Right renal pelvis (tissue), 4 donors: ENCODE measurements at places on chromosomes 1 and 21. TPM values are rescaled to one million over a fixed set of nuclear protein-coding genes. Genes with fewer than 3 reads are reported as not detected.

DNA sequence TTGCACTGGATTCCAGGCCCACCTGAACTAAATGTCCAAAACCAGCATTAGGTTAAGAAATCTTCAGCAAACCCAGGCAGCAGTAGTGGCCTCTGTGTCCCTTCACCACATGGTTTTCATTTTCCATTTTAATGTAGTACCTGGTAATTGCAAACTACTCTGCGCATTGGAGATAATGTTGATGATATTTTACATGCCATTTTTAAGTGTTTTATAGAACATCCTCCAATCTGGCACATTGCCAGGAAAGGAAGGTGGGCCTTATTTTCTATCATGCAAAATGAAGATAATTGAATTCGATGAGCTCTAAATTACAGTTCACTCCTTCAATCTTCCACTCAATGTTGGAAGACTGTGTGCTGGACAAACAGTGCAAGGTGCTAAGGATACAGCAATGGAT, 89.5 kb downstream of the ZC3H11B start:
- no peak for DNase-seq

DNA sequence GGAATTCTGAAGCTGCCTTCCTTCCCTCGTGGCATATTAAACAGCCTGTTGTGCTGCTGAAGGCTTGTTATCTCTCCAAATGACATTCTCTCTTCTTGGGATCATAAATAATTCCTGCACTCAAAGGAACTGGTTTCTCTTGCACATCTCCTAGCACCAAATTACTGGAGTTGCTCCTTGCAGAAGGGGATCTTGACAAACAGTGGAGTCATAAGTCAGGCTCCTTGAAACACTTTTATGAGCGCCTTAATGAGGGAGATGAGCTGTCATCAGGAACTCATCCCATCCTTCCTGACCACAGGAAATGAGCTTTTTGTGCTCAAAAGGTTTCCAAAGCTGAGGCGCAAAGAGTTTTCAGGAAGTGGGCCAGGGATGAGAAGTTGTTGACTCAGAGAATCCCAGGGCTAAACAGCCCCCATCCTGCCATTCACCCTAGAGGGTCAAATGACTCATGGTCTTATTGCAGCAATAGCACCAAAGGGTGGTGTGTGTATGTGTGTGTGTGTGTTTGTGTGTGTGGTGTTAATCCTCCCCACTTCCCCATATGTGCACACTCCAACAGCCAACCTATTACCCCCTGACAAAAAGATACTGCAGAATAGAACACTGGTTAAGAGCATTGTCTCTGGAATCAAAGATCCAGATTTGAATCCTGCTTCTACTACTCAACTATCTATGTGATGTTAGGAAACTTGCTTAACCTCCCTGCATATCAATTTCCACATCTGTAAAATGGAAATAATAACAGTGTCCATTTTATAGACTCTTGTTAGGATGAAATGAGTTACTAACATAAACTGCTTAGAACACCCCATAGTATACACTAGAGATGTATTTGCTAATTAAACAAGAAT, 2.8 kb upstream of the PHC2 start:
- DNase-seq, result no peak

- no peak for DNase-seq
Observed at GRCh38 chr1:246483569-246483933, 23.5 kb downstream of the SMYD3 start.

- DNase-seq, result no peak
Observed at GRCh38 chr1:161047436-161048420, 2.0 kb upstream of the USF1 start.

DNA sequence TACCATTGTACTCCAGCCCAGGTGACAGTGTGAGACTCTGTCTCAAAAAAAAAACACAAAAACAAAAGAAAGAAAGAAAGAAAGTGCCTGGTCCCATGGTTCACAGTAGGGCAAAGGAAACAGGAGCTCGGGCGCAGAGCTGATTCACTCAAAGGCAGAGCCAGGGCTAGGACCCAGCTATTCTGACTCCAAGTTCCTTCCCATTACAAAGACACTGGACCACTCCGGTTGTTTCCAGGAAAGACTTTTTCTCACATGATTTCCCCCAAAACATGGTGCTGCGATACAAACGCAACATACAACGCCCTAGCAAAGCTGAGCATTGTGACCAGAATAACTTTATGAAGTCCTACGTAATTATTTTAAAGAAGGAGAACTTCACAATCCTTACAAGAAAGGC, 10.7 kb downstream of the ABCG1 start:
- no peak for DNase-seq

- DNase-seq, result no peak
Observed at GRCh38 chr1:89460325-89460724, 64.3 kb upstream of the LRRC8B start.

- no peak for DNase-seq
Observed at GRCh38 chr1:188958461-188959115, 1519.1 kb downstream of the BRINP3 start.

- no peak for DNase-seq
Observed at GRCh38 chr1:84724128-84724860, 34.0 kb upstream of the SSX2IP start.

DNA sequence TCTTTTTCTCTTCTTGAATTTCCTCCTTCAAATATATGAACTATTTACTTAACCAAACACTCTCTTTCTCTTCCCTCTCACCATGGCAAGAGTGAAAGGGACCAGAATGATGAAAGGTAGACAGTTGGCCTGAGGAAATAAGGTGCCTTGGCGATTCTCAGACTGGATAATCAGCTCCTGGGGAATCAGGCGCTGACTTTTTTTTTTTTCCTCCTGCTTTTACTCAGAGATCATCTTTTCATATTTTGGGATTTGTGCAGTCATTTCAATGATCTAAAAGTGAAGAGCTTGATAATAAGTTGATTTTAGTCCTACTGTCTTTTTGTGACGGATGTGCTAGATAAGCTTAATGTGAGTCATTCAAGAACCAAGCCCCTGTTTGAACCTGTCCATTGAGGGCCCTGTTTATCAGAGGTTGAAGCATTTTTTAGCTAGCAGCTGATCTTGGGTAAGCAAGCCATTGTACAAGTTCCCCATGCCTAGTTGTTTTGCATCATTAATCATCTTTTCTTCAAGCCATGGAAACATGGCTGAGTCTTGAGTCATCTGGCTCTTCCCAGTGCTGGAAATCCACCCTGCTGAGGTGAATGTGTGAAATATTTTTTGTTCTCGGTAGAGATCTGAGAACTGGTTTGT, 40.8 kb downstream of the ITSN1 start:
- no peak for DNase-seq

- DNase-seq, result no peak
Observed at GRCh38 chr1:166471359-166471758, 304.6 kb upstream of the FAM78B start.

DNA sequence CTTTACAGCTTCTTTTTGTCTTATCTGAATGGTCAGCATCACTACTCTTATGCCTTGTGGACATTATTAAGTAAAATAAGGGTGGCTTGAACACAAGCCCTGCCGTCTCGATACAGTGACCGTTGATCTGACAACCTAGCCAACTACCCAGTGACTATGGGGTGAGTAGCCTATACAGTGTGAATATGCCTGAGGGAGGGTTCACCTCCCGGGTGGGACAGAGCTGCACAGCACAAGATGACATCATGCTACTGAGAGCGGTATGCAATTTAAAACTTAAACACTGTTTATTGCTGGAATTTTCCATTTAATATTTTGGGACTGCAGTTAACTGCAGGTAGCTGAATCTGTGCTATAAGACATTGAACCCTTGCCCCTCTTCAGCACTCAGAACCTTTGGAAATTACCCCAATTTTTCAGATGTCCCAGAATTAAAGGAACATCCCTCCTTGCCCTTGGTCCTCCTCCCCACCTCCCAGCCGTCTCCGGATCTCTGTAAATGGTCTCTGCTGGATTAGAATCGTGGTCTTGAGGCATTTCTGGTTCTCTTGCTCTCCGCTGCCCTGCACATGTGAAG, 618.5 kb downstream of the PTPRU start:
- DNase-seq, result no peak

DNA sequence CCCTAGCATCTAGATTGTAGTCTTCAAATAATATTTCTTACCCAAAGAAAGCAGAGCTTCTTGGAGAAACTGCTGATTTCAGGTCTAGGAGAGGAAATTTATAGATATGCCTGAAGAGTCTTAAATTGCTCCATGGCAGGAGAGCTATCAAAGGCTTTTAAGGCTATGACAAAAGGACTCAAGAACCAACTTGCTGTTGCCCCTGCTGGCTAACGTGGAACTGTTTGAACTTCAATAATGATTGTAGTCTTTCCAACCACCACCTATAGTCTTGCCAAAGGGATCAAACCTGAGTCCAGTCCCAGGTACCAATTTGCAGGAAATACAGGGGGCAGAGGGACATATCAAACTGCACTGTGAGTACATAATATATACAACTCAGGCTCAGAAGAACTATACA, 336.2 kb upstream of the ESRRG start:
- DNase-seq, result no peak

DNA sequence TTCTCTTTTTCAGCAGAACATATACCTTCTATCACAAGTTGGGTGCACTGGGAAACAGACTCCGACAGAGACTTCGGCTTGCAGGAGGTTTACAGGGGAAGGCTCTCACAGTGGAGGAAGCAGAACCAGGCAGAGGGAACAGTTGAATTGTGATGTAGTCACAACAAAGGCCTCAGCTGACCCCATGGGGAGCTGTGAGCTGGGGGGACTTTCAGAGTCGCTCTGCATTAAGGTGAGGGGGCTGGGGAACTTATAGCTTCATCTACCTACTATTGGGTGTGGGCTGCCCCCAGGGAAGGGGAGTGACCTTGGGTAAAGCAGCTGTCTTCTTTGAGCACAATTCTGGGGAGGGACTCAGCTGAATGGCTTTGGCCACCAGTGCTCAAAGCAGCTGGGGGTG, 94.9 kb upstream of the POU3F1 start:
- no peak for DNase-seq

- DNase-seq, result no peak
Observed at GRCh38 chr1:230099465-230099864, 32.4 kb downstream of the GALNT2 start.

DNA sequence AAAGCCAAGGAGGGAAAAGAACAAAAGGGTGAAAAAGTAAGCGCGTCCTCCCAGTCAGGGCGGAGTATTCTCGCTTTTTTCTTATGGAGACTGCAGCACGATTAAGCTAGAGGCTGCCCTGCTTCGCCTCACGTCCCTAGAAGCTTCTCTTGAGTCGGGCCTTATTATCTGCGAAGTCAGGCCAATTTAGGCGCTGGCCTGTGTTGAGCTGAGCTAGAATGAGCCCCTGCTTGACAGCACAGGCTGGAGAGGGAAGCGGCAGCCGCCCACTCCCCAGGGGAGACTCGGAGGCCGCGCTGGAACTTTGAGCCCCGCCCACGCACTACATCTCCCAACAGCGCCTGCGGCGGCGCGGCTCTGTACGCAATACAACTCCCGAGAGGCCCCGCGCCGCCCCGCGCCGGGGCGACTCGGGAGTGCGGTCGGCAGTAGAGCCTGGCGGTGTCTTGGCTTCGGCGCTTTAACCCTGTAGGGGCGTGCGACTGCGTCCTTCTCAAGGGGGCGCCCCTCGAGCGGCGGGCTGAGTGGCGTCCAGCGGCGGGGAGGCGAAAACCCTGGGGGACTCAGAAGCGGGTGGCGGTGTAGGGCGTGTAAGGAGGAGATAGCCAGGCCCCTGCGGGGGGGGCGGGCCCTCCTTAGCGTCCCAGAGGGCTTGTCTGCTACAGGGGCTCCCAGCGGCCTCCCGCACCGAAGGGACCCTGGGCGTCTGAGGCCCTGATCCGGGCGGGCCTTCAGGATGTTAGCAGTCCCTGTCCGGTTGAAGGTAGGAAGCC, 888 bp downstream of the ZNF436 start:
- DNase-seq, result peak; percentile 90

GRCh38 chr1:175033953-175034352, 10.7 kb upstream of the MRPS14 start:
- no peak for DNase-seq

- DNase-seq, result no peak
Observed at GRCh38 chr1:25828491-25828890, 8.7 kb downstream of the MTFR1L start.

- no peak for DNase-seq
Observed at GRCh38 chr21:43716376-43717165, 2.4 kb upstream of the PDXK start.

DNA sequence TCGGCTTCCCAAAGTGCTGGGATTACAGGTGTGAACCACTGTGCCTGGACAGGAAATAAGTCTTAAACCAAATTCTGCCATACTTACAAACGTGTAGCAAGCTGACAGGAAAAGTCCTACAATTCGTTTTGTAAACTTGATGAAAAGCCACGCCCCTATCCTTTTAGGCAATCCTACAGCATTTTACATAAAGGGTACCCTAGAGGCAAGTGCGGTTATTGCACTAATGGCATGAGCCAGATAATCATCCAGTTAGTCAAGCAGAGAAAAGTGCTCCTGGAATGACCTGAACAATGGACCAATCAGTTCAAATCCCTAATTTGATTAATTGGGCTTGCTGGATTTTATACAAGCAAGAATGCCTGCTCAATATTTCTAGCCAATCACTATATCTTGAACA, 338.2 kb downstream of the KIF26B start:
- DNase-seq, result no peak

GRCh38 chr1:68326481-68326880, 94.2 kb upstream of the WLS start:
- DNase-seq, result no peak

GRCh38 chr1:3021233-3021671, at the start of gene ACTRT2:
Gene ACTRT2, plus strand, starts transcription at chr1:3021467. Its CDS starts 220 bp downstream, at chr1:3021687.
- no peak for DNase-seq

DNA sequence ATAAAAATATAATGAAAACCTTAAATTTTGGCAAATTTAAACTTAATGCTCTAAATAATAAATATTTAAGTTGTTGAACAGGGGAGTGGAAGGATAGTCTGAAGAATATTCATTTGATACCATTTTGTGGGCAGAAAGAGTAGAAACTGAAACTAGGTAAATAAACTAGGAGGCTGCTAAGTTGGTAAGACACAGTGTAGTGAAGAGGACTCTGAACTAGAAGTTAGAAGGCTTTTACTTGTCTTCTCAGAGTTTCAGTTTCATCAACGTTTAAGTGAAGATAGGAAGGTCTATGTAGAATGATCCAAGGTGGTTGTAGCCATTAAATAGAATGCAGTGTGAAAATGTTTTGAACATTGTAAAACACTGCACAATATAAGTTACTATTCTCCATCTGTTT, 516.9 kb downstream of the AMY1C start:
- DNase-seq, result no peak

DNA sequence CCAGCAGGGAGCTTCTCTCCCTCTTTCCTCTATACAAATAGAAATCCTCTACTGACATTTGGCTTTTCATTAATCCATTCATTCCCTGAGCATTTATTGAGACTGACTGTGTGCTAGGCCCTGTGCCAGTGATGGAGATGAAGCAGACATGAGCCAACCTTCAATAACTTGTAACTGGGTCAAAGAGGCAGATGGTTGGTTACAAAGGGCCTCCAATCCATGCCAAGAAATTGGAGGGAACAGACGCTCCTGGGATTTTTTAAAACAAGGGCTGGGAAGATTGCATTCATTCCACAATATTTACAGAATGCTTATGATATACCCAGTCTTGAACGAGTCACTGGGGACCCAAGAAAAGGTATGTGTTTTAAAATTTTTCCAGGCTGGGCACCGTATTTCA, 6.2 kb downstream of the HPCAL4 start:
- no peak for DNase-seq

- DNase-seq, result no peak
Observed at GRCh38 chr1:115729756-115730155, 38.8 kb downstream of the CASQ2 start.

The ASTN1 gene
- polyA plus RNA-seq, result 1.8 TPM

The CLCA4 gene
- not detected for polyA plus RNA-seq

The TEDDM1 gene
- polyA plus RNA-seq, result 0.12 TPM

The PAPPA2 gene
- 83.5 TPM for polyA plus RNA-seq

The CFHR1 gene
- not detected for polyA plus RNA-seq
